GM23338 (cell line): ENCODE measurements at places on chromosomes 7 and 10.

DNA sequence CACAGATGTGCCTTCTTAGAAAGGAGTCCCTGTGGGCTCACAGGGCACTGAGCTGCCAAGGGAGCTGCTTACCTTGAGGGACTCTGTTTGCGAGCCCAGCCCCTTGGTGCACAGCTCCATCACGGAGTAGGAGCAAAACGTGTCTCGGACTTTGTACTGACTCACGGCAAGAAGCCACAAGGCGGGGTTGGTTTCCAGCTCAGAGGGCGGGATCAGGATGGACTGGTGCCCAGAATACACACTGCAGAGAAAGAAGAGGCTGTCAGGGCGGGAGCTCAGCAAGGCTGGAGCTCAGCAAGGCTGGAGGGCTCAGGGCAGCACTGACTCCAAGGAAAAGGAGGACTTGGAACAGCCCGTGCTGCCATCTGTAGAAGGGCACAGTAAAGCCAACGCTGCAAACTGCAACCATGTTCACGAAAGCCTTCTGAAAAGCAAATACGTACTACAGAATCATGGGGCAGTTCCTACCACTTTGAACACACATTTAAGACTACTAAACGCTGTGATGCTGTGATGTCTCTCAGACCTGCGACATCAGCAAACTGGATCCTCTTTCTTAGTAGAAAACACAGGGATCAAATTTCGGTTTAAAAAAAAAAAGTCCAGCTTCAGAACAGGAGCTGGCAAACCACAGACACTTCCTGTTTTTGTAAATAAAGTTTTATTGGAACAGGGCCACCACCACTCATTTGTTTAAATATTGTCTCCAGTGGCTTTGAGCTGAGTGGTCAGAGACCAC, 194.3 kb downstream of the ZMYND11 start:
- H3K27ac ChIP-seq = no peak overlapping the region
- peaks cover 4% of the 10 kb centered on the region; the same call in 1 of the 2 replicates for H3K4me1 ChIP-seq
- no peak overlapping the region for H3K4me3 ChIP-seq
- H3K36me3 ChIP-seq = no peaks in the 10 kb centered on the region
- peak; percentile 37 for DNase-seq

GRCh38 chr7:129279757-129280156, 54.9 kb downstream of the AHCYL2 start:
- H3K4me1 ChIP-seq = peaks cover 28% of the 10 kb centered on the region
- no peaks in the 10 kb centered on the region for H3K27me3 ChIP-seq
- H3K36me3 ChIP-seq = no peaks in the 10 kb centered on the region
- H3K27ac ChIP-seq = no peak overlapping the region

DNA sequence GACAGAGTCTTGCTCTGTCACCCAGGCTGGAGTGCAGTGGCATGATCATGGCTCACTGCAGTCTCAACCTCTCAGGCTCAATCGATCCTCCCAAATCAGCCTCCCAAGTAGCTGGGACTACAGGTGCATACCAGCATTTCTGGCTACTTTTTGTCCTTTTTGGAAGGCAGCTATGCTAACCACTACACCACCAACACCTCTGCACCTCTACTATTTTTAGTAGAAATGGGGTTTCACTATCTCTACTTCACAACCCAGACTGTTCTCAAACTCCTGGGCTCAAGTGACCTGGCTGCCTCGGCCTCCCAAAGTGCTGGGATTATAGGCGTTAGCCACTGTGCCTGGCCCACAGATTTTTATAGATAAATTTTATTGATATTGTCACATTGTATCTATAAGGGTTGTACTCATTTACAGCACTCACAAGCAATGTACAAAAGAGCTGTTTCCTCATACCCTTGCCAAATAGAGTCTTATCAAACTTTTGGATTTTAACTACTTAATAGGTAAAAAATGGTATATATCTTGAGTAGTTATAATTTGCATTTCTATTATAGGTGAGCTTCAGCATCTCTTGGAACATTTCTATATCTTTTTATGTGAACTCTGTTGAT, 23.7 kb downstream of the PRR15 start:
- no peaks in the 10 kb centered on the region for H3K4me1 ChIP-seq
- no peaks in the 10 kb centered on the region for H3K36me3 ChIP-seq
- no peak overlapping the region for H3K27ac ChIP-seq
- no peak for DNase-seq

DNA sequence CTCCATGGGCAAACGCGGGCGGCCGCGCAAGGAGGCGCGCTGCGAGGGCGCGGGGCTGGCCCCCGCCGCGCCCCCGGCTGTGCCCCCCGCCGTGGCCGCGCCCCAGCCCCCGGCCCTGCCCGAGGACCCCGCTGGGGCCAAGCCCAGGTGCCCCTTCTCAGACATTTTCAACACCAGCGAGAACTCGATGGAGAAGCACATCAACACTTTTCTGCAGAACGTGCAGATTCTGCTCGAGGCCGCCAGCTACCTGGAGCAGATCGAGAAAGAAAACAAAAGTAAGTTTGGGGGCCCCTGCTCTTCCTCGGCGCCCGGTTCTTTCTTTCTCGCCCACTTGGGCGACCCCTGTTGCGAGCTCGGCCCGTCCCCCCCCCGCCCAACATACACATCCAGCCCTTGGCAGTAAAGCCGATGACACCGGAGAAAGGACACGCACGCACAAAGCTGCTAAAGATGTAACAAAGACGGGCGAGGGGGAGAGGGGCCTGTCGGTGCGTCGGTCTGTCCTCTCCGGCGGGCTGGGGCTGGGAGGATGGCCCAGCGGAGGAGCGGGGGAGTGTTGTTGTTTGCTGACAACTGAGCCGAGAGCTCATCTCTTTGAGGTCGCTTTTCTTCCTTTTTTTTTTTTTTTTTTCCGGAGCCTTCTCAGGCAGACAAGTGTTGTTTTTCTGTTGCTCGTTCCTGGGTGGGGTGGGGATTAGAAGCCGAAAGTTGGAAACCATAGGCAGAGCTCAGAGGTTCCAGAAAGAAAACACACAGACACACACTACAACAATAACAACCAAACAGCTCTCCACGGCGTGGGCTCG, 604 bp downstream of the MXI1 start:
- H3K4me1 ChIP-seq = peaks cover 34% of the 10 kb centered on the region
- H3K36me3 ChIP-seq = no peaks in the 10 kb centered on the region
- DNase-seq = peak; percentile 74
- H3K27me3 ChIP-seq = peaks cover 88% of the 10 kb centered on the region
- H3K27ac ChIP-seq = no peak overlapping the region
- peak overlapping the region; percentile 91 for H3K4me3 ChIP-seq

DNA sequence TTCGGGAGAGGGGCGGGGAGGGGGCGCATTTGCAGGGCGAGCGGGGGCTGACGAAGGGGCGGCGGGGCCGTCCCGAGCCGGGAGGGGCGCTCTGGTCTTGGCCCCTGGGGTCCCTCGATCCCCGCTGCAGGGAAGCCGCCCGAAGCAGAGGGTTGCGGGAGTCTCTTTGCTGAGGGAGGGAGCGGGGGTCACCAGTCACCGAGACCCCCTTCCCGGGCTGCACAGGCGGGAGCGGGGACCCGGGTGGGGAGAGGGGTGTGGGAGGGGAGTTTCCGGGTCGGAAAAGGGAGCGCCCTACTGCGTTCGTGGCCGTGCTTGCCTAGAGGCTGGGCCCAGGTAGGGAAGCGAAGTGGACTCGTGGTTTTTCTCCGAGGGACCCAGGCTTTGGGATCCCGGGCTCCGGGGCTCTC, 422 bp downstream of the AP1S1 start:
- peaks cover 30% of the 10 kb centered on the region for H3K4me1 ChIP-seq
- H3K36me3 ChIP-seq = no peaks in the 10 kb centered on the region; the same call in 1 of the 2 replicates
- peaks cover 12% of the 10 kb centered on the region; the same call in 1 of the 2 replicates for H3K27me3 ChIP-seq
- peak; percentile 48 for DNase-seq
- H3K4me3 ChIP-seq = peak overlapping the region; percentile 79
- no peak overlapping the region for H3K27ac ChIP-seq

DNA sequence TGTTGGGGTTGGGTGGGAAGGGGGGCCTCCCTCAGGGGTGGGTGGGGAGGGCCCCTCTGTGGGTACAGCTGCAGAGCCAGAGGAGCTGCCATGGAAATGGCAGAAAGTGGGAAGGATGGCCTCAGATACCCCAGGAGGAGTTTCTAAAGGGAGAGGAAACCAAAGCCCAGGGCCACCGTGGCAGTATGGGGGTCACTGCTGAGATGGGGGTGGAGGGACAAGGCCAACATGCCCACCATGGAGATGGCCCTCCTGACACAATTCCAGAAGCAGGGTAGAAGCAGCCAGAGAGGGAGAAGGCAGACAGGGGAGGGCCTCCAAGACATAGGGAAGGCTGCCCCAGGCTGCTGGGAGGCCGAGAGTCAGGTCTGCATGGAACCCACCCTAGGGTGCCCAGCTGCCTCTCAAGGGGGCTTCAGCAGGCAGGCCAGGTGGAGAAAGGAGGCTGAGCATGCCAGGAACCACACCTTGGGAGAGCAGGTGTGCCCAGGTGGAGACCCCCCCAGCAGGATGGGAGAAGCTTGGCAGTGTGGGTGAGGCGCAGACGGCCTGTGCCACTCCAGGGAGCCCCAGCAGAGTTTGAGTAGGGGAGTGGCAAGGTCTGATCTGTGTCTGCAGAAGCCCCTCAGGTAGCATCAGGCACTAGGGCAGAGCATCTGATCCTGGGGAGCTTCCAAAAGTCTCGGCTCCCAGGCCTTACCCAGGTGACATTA, 146.8 kb downstream of the ARHGAP22 start:
- no peaks in the 10 kb centered on the region for H3K4me1 ChIP-seq
- H3K4me3 ChIP-seq = no peak overlapping the region
- no peak overlapping the region for H3K27ac ChIP-seq
- H3K27me3 ChIP-seq = no peaks in the 10 kb centered on the region

- H3K4me3 ChIP-seq = no peak overlapping the region
- H3K27me3 ChIP-seq = no peaks in the 10 kb centered on the region
These were observed 22.4 kb downstream of the STN1 start for GRCh38 chr10:103895411-103896186.

DNA sequence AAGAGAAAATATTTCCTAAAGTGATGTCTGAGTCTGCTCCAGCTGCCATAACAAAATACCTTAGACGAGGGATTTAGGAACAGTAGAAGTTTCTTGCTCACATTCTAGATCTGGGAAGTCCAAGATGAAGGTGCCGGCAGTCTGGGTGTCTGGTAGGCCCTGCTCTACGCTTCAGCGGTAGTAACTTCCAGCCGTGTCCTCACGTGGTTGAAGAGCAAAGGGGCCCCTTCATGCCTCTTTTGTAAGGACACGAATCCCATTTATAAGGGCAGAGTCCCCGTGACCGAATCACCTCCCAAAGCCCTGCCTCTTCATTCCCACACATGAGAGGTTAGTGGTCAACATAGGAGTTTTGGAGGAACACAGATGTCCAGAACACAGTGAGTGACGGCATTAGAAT, 52.2 kb upstream of the INPP5A start:
- no peak overlapping the region for H3K27ac ChIP-seq
- no peaks in the 10 kb centered on the region for H3K27me3 ChIP-seq
- H3K4me1 ChIP-seq = no peaks in the 10 kb centered on the region
- H3K36me3 ChIP-seq = no peaks in the 10 kb centered on the region
- no peak overlapping the region for H3K4me3 ChIP-seq
- DNase-seq = no peak

- no peaks in the 10 kb centered on the region for H3K36me3 ChIP-seq
- DNase-seq = no peak
- H3K4me1 ChIP-seq = no peaks in the 10 kb centered on the region; the same call in 1 of the 2 replicates
- no peaks in the 10 kb centered on the region for H3K27me3 ChIP-seq
These were observed 477.0 kb upstream of the GALNT17 start for GRCh38 chr7:70654979-70655378.

GRCh38 chr10:50585921-50586739, 37.6 kb downstream of the SGMS1 start:
- H3K4me3 ChIP-seq = no peak overlapping the region
- H3K36me3 ChIP-seq = no peaks in the 10 kb centered on the region
- H3K27me3 ChIP-seq = no peaks in the 10 kb centered on the region
- no peak overlapping the region for H3K27ac ChIP-seq

DNA sequence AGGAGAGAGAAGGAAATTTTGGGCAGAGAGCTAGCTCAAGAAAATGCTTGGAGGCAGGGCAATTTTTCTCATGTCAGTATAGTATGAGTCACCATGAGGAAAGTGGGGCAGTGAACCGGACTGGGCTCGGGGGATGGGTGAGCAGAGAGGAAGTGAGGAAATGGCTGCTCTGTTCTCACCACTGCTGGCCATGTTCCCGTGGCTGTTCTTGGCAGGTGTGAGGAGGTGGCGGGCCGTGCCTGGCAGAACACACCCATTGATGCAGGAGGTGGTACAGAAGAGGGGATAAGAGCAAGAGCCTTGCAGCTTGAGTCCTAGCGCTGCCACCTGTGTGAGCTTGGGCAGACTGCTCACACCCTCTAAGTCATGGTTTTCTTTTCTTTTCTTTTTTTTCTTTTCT, 304.4 kb upstream of the LYZL1 start:
- no peaks in the 10 kb centered on the region for H3K36me3 ChIP-seq
- H3K27me3 ChIP-seq = no peaks in the 10 kb centered on the region
- H3K27ac ChIP-seq = no peak overlapping the region
- H3K4me1 ChIP-seq = no peaks in the 10 kb centered on the region
- no peak for DNase-seq

GRCh38 chr10:117694190-117694589, 151.6 kb downstream of the EMX2 start:
- H3K27me3 ChIP-seq = no peaks in the 10 kb centered on the region
- no peak overlapping the region for H3K27ac ChIP-seq
- H3K4me3 ChIP-seq = no peak overlapping the region
- no peaks in the 10 kb centered on the region for H3K4me1 ChIP-seq
- no peaks in the 10 kb centered on the region for H3K36me3 ChIP-seq

DNA sequence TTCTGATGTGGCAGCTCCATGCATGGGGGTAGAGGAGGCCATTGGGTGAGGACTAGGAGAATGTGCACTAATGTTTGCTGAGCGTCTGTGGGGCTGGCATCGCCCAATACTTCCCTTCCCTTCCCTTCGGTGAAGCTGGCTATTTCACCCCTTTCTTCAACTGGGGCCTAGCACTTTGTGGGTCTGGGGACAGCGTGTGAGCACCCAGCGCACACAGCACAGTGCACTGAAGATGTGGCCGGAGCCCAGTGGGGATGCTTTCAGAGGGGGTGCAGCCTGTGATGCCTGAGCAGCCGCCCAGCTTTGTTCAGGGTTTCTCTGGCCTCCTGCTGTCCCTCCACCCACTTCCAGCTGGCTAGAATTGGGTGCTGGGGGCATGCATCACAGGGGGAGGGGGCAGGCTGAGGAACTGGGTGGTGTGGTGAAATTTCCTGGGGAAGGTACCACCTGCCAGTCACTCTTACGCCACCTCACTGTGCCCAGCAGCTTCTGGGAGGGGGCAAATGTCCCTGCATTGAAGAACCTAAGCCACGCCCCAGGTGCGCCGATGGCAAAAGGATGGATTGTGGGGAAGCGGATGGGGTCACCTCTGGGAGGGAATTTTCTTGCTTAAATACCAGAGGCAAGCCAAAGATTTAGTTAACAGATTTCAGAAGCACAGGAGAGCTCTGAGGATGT, 45.5 kb downstream of the CLEC2L start:
- no peaks in the 10 kb centered on the region for H3K27me3 ChIP-seq
- no peak overlapping the region for H3K4me3 ChIP-seq
- H3K36me3 ChIP-seq = no peaks in the 10 kb centered on the region
- no peak overlapping the region for H3K27ac ChIP-seq
- DNase-seq = no peak

GRCh38 chr10:73577788-73578187, 13.4 kb downstream of the USP54 start:
- H3K36me3 ChIP-seq = no peaks in the 10 kb centered on the region
- DNase-seq = peak; percentile 43
- H3K27ac ChIP-seq = no peak overlapping the region
- no peaks in the 10 kb centered on the region for H3K4me1 ChIP-seq
